A549 treated with DMSO at 1 μM for 4 hours (cell line): ENCODE measurements at places on chromosomes 6 and 20. TPM values are rescaled to one million over a fixed set of nuclear protein-coding genes. Genes with fewer than 3 reads are reported as not detected.

Gene BTNL2
- total RNA-seq = not detected in 5 replicates

Gene MCUR1
- total RNA-seq = 8.4 to 15.7 TPM (median 14.3 TPM) in 5 replicates

Gene HDDC2
- total RNA-seq = 95.1 to 107 TPM (median 99.5 TPM) in 5 replicates

Gene ADGRG6
- total RNA-seq = 40.6 to 62.5 TPM (median 56.6 TPM) in 5 replicates
